ENCODE measurements at places on chromosomes 13 and 19. TPM values are rescaled to one million over a fixed set of nuclear protein-coding genes. Genes with fewer than 3 reads are reported as not detected.

CRLF1 gene
- total RNA-seq = not detected

ACP7 gene
- not detected for total RNA-seq

JSRP1 gene
- 0.48 TPM for total RNA-seq

ZNF773 gene
- total RNA-seq = 6.0 TPM

COG3 gene
- 15.3 TPM for total RNA-seq

SIGLEC5 gene
- total RNA-seq = 0.93 TPM

LRP3 gene
- total RNA-seq = 30.0 TPM

NECTIN2 gene
- 342 TPM for total RNA-seq

TMPRSS9 gene
- total RNA-seq = not detected

KLF1 gene
- total RNA-seq = not detected

PALM gene
- 52.8 TPM for total RNA-seq

SLC25A41 gene
- not detected for total RNA-seq

ZNF99 gene
- total RNA-seq = not detected

DNA sequence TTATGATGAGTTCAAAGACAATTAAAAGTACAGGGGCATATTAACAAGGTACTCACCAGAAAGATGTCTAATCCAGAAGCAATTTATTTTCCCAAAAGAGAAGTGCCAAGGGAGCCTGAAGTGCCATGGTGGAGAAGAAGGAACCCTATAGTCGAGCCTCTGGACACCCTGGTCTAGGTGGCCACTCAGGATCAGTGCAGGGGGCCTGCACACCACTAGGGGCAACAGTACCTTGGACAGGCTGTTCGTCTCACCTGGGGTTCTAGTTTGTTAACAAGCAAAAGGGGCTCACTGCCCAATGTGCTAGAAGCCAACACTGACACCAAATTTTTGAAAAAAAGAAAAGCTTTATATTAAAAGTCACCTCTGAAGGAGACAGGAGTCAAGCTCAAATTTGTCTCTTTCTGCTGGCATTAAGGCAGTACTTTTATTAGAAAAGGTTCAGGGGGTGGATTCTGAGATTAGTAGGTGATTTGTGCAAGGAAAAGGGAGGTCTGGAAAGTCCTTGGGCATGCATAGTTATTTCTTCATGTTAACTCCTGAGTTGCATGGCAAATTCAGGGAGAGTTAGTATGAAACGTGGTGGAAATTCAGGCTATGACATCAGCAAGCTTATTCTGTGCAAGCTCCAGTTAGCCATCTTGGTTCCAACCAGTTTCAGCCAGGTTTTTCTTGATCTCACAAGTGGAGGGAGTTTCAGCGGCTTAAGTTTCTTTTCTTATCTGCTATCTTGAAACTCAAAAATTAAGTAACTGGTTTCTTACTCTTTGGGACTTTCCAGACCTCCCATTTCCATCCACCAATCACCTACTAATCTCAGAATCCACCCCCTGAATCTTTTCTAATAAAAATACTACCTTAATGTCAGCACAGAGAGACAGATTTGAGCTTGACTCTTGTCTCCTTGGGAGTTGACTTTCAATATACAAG is 884 bp upstream of the CBY2 start:
- no peak for DNase-seq

GRCh38 chr13:105196052-105196451 is 1339.4 kb downstream of the EFNB2 start:
- peak; percentile 57 for DNase-seq

GRCh38 chr13:25375727-25376358 is 4.1 kb downstream of the ATP8A2 start:
- peak; percentile 7 for DNase-seq

- DNase-seq = no peak
Measured at GRCh38 chr19:42370626-42371175, 19.4 kb downstream of the CNFN start.

- DNase-seq = no peak
Measured at GRCh38 chr19:58395220-58395978, at the start of gene RNF225. Gene RNF225 (plus strand): TSS chr19:58395656. CDS start chr19:58396090, 434 bp downstream.

DNA sequence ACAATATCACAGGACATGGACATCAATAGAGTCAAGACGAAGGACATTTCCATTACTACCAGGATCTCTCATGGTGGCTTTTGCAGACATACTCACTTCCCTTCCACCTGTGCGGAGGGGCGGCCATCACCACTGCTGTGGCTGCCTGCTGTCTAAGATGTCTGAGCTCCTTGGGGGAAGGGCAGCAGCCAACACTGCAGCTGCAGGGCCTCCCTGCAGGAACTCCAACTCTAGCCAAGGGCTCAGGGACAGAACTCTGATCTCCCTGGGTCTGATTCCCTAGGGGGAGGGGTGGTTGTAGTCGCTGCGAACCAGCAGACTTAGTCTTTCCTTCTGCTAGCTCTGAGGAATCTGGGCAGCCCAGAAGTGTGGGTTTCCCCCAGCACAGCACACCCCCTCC is 78.9 kb upstream of the ANKRD10 start:
- no peak for DNase-seq

- DNase-seq = no peak
Measured at GRCh38 chr13:49373716-49374115, 70.1 kb downstream of the CAB39L start.

GRCh38 chr13:78659450-78659730 is 435 bp upstream of the OBI1 start:
- no peak for DNase-seq

GRCh38 chr19:51173681-51174080 is 31.6 kb downstream of the SIGLEC7 start:
- no peak for DNase-seq

DNA sequence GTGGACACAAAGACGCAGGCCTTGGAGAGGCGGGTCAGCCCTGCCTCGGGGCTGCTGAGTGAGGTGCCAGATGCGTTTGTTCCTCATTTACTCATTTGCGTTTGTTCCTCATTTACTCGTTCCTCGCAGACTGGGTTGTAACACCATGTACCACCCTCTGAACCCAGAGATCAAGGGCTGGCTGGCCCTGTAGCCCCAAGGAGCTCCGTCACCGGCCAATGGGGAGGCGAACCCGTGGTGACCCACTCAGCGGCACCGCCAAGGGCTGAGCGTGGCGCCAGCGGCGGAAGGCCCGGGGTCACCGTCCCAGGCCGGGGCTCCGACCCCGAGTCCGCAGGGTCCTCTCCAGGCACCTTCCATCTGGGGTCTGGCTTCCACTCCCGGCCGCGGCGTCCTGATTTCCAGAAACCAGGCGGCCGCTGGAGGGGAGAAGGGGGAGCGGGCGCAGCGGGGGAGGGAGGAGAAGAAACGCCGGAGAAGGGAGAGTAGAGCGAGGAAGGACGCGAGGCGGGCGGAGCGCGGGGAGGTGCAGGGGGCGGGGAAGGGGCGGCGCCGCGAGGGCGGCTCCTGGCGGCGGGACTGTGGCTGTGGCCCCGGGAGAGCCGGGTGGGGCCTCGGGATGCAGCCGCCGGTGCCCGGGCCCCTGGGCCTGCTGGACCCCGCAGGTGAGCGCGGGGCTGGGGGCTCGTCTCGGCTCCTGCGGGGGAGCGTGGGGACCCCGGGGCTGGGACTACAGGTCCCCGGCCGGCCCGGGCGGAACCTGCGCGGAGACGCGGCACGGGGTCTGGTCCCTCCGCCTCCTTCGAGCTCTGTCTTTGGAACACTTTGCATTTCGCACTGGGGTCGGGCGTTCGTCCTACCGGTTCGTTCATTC is at the start of gene TMEM255B:
Gene TMEM255B, plus strand, starts transcription at position 576 of the 874 bp plus-strand sequence. Its CDS starts 44 bp downstream, at position 620.
- no peak for DNase-seq

DNA sequence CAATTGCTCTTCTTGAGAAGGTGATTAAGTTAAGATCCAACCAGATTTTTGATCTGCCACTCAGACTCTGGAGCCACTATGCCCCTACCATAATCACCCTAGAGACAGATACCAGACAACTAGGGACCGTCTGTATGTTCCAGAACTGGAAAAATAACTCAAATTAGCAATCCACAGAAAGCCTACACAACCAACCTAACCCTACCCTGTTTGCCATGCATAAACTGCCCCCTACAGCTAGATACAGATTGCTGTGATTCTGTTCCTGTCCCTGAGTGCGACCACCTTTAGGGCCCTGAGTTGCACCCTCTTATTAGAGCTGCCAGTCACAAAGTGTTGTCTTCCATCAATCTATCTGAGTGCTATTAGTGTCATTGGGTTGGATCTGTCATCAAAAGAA is 929.8 kb upstream of the SLITRK1 start:
- DNase-seq = no peak

DNA sequence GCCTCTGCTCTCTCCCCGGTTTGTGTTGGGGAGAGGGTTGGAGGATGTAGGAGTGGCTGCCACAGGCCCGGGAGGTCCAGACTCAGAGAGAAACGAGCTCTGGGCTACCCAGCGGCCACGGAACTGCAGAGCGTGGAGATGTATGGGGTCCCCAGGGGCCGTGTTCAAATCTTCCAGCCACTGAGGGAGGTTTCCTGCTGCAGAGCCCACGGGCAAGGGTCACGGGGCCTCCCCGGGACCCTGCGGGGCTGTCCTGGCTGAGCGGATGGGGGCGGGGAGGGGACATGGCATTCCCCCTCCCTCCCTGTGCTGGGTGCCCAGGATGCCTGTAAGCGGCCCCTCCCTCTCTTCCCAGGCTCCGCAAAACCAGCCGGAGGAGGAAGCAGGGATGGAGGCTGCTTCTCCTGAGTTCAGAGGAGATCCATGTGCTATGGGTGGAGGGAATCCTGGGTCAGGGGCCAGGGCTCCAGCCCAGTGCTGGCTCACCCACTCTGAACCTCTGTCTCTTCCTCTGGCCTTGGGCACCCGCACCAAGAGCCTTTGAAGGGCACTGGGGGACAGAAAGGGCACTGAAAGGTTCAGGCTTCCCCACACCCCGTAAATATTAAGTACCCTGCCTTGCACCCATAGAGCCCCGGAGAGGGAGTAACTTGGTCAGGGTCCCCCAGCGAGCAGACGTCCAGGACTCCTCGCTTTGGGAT is 22.6 kb downstream of the SMIM24 start:
- DNase-seq = no peak

Measured in glomerular endothelial cell (primary cell).